ENCODE measurements at places on chromosomes 2 and 18. TPM values are rescaled to one million over a fixed set of nuclear protein-coding genes. Genes with fewer than 3 reads are reported as not detected.

The HOXD11 gene
- 123 TPM for total RNA-seq

The GBX2 gene
- not detected for total RNA-seq

The ALPI gene
- total RNA-seq, result not detected

The TMEM163 gene
- total RNA-seq, result not detected

The PARD3B gene
- total RNA-seq, result 7.7 TPM

The ZFP36L2 gene
- 20.4 TPM for total RNA-seq

The ADD2 gene
- 6.6 TPM for total RNA-seq

The PCARE gene
- total RNA-seq, result not detected

DNA sequence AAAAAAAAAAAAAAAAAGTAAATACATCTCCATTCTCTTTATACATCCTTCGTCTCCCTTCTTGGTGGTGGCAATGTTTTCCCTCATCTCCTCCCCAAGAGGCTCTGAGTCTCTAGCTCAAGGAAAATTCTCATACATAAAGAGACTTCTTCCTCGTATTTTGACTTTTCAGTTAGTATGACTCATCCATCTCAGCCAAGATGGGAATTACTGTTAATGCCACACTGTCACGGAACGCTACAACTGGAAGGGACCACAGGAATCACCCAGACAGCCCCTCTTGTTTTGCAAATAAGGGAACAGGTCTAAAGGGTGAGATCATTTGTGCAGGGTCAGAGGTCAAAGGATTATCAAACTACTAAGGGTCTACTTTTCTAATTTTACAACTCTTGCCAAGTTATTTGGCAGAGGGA is 19.5 kb downstream of the NFE2L2 start:
- no peaks in the 10 kb centered on the region for H3K36me3 ChIP-seq
- peak; percentile 78 for DNase-seq
- no peak overlapping the region for H3K4me3 ChIP-seq
- H3K27me3 ChIP-seq, result no peaks in the 10 kb centered on the region
- H3K4me1 ChIP-seq, result peaks cover 61% of the 10 kb centered on the region

DNA sequence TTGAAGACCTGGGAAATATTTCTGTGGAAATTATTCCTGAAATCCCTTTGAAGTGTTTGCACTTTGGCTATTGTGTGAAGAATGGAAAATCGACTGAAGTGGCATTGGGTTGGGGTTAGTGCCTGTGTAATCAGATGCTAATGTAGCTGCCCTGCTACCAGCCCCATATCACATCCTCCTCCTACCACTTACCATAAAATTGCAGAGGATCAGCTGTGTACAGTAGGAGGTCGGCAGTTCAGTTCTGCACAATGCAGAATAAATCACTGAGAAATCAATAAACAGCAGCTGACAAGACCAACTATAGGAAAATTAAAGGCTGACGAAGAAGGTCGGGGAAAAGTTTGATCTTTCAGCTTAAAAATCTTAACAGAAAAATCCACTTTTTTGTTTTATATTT is 440.9 kb downstream of the PTPRM start:
- no peaks in the 10 kb centered on the region for H3K27me3 ChIP-seq
- H3K36me3 ChIP-seq, result no peaks in the 10 kb centered on the region
- no peak overlapping the region for H3K27ac ChIP-seq
- no peak for DNase-seq
- H3K4me1 ChIP-seq, result no peaks in the 10 kb centered on the region
- no peak overlapping the region for H3K4me3 ChIP-seq

GRCh38 chr2:18701981-18702380 is 112.6 kb upstream of the NT5C1B start:
- H3K4me3 ChIP-seq, result no peak overlapping the region
- H3K27me3 ChIP-seq, result no peaks in the 10 kb centered on the region
- H3K4me1 ChIP-seq, result no peaks in the 10 kb centered on the region
- no peak for DNase-seq
- no peak overlapping the region for H3K27ac ChIP-seq

- no peak overlapping the region for H3K27ac ChIP-seq
- DNase-seq, result no peak
- no peak overlapping the region for H3K4me3 ChIP-seq
- H3K36me3 ChIP-seq, result no peaks in the 10 kb centered on the region
Measured at GRCh38 chr18:6569813-6570212, 155.1 kb upstream of the L3MBTL4 start.

GRCh38 chr2:54894467-54894866 is 155.8 kb downstream of the RTN4 start:
- H3K36me3 ChIP-seq, result no peaks in the 10 kb centered on the region
- H3K27me3 ChIP-seq, result no peaks in the 10 kb centered on the region

DNA sequence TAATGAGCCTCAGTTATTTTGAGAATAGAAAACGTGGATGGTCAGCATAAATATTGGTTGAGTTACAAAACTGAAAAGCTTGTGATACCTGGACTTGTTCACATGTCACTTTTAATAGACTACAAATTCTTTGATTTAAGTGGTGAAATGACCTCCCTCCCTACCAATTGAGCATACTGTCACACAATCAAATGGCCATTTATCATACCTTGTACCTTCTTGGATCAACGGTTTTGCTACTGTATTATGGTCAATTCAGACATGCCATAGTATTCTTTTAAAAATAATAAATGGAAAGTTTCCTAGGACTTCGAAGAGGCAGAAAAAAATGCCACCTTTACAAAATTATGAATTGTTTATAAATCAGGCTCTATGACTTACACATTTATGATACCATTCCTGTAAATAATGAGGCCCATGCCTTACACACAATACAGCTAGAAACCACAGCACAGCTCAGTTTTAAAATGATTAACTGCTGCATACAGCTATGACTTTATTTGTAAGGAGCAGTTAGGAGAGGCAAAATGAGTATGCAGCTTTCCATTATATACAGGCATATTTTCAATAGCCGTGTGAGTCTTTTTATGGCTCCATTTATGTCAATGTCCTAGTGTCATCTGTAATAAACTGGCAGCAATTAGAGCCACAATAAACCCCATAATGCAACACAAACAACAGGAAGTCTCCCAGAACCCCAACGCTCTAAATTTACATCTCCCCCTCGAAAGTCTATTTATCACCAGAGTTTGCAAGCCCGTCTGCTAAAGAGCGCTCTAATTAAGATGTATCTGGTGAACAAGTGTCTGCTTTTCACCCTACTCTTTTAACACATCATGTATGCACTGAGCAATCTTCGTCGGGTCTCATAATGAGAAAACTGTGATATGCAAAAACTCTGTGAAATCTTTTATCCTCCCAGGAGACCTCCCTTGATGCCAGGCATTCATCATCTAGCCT is 176.1 kb downstream of the ZNF521 start:
- no peak overlapping the region for H3K4me3 ChIP-seq
- no peak for DNase-seq
- no peak overlapping the region for H3K27ac ChIP-seq
- no peaks in the 10 kb centered on the region for H3K36me3 ChIP-seq
- H3K27me3 ChIP-seq, result no peaks in the 10 kb centered on the region

GRCh38 chr2:142142595-142142994 is 11.8 kb upstream of the LRP1B start:
- peaks cover 42% of the 10 kb centered on the region for H3K4me1 ChIP-seq
- H3K27me3 ChIP-seq, result no peaks in the 10 kb centered on the region
- no peak overlapping the region for H3K4me3 ChIP-seq
- no peaks in the 10 kb centered on the region for H3K36me3 ChIP-seq

GRCh38 chr18:22471546-22472131 is 53.9 kb upstream of the CTAGE1 start:
- no peaks in the 10 kb centered on the region for H3K4me1 ChIP-seq
- H3K4me3 ChIP-seq, result no peak overlapping the region
- no peak overlapping the region for H3K27ac ChIP-seq

DNA sequence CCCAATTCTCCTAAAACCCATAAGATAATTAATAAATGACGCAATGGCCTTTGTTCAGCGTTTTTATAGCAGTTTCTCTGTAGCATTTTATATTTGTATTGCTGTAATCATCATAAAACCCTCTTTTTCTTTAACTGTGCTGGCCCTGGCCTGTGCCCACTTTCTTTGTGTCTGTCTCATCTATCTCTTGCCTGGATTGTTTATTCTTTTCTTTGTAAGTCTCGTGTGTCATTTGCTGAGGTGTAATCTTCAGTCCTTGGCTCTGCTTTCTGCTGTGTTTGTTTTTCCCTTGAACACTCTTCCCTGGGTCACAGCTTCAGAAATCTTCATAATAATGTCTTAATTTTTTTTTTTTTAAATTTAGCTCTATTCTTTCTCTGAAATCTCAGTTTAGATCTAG is 525.8 kb upstream of the LINC00305 start:
- H3K4me1 ChIP-seq, result no peaks in the 10 kb centered on the region
- H3K27ac ChIP-seq, result no peak overlapping the region
- H3K27me3 ChIP-seq, result peaks cover 2% of the 10 kb centered on the region
- DNase-seq, result no peak

DNA sequence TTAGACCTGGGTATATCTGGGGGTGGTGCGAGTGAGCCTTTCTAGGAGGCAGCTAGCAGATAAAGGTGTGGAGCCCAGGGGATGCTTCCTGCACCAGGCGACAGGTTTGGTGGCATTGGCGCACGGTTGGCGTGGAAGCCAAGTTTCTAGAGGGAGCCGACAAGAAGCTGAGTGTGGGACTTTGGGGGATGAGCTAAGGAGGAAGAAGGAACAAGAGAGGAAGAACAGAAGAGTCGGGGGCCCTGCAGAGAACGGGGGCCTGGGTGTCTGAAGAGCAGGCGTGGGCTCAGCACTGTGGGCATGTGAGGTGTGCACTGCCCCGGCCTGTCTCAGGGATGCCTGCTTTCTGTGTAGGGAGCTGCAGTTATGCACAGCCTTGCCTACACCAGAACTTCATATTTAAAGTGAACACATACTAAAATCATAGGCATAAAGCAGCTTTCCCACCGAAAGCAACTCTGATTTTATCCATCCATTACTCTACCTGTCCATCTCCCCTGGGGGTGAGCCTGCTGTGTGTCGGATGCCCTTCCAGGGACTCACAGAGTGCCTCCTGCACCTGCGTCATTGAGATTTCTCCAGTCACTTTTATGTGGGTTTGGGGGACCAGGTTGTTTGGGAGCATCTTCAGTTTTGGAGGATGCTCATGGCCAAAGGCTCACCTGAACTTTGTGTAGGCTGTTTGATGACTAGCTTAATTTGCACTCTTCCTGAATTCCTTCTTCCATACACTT is 149.7 kb downstream of the LDLRAD4 start:
- H3K27ac ChIP-seq, result no peak overlapping the region
- no peaks in the 10 kb centered on the region for H3K36me3 ChIP-seq
- no peak overlapping the region for H3K4me3 ChIP-seq

DNA sequence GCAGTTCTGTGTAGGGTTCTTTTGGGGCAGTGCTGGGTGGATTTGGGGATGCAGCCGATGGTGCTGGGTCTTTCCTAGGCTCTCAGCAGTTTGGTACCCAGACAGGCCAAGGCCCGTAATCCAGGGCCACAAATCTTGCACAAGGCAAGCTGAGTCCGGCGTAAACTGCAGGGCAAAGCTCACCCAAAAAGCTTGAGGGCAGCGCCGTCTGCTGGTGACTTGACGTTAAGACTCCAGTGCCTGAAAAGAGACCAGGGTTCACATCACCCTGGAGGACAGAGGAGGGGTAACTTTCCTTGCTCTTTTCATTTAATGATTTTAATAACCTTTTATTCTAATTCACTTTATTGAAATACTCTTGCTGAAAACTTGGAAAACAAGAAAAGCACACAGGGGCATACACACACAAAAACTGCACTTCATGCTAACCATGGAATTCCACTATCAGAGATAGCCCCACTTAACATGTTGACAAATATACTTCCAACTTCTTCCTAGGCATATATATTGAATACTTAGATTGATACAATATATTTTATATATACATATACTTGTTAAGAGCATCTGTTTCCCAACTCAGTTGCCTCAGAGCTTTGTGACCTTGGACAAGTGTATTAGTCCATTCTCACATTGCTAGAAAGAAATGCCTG is 38.9 kb downstream of the CNGA3 start:
- peak; percentile 79 for DNase-seq
- no peaks in the 10 kb centered on the region for H3K4me1 ChIP-seq
- H3K4me3 ChIP-seq, result no peak overlapping the region
- no peaks in the 10 kb centered on the region for H3K36me3 ChIP-seq
- H3K27me3 ChIP-seq, result peaks cover 4% of the 10 kb centered on the region

DNA sequence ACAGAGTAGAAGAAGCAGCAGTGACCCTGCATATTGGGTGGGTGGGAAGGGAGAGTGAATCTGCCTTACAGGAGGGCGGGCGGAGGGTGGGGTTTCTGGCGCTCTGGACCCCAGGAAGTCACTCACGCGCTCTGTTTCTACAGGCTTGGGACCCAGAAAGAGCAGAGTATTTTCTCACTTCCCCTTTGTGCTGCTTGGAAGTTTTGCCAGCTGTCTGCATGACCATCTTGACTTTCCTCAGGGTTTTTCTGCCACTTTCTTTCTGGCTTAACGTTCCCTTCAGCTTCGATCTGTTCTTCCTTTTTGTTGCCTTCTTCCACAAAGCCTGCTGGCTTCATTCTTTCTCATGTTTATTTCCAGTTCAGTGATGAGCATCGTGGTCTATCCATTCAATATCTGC is 383.1 kb downstream of the GALR1 start:
- H3K27ac ChIP-seq, result no peak overlapping the region
- no peaks in the 10 kb centered on the region for H3K4me1 ChIP-seq
- DNase-seq, result no peak
- H3K36me3 ChIP-seq, result no peaks in the 10 kb centered on the region

DNA sequence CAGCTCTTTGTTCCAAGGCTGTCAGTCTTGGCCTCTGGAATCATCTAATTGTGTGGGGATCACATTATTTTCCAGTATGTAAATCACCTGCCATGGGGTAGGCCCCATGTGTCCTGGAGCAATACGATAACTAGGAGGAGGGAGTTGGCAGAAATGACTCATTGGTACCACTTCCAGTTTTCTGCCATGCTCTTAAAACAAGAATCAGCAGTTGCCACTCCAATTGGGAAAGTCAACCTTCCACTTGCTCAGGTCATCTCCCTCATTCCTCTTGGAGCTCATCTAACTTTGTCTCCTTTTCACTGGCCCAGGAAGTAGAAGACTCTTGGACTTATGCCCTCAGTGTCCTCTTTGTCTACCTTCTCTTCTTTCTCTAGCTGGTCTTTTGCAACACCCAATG is 487.0 kb downstream of the SLC4A3 start:
- no peak for DNase-seq
- no peaks in the 10 kb centered on the region for H3K36me3 ChIP-seq
- H3K4me1 ChIP-seq, result peaks cover 10% of the 10 kb centered on the region
- no peak overlapping the region for H3K27ac ChIP-seq
- no peaks in the 10 kb centered on the region for H3K27me3 ChIP-seq

GRCh38 chr2:39269941-39270340 is 26.2 kb upstream of the CDKL4 start:
- peaks cover 16% of the 10 kb centered on the region for H3K4me1 ChIP-seq
- H3K27ac ChIP-seq, result no peak overlapping the region
- no peak for DNase-seq
- H3K4me3 ChIP-seq, result no peak overlapping the region
- H3K27me3 ChIP-seq, result no peaks in the 10 kb centered on the region

DNA sequence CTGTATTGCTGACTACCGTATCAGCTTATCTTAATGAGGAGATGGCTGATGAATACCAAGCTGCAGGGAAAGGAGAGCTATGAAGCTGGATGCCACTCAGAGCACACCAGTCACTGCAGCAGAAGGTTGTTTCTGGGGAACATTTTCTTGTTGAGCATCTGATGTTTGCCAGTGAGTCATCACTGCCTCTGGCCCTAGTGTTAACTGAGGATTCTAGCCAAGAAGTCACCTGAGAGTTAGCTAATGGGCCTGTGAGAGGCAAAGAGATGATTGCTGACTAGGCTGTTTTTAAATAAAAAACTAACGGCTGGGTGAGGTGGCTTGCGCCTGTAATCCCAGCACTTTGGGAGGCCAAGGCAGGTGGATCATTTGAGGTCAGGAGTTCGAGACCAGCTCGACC is 37.9 kb downstream of the CCDC150 start:
- H3K36me3 ChIP-seq, result peaks cover 3% of the 10 kb centered on the region
- no peaks in the 10 kb centered on the region for H3K4me1 ChIP-seq
- no peaks in the 10 kb centered on the region for H3K27me3 ChIP-seq
- H3K27ac ChIP-seq, result no peak overlapping the region
- no peak overlapping the region for H3K4me3 ChIP-seq

Data from A673 (cell line).